ENCODE measurements at places on chromosomes 11 and 22.
A peak's percentile ranks its signal among the peaks of the same experiment; 100 is the strongest.

DNA sequence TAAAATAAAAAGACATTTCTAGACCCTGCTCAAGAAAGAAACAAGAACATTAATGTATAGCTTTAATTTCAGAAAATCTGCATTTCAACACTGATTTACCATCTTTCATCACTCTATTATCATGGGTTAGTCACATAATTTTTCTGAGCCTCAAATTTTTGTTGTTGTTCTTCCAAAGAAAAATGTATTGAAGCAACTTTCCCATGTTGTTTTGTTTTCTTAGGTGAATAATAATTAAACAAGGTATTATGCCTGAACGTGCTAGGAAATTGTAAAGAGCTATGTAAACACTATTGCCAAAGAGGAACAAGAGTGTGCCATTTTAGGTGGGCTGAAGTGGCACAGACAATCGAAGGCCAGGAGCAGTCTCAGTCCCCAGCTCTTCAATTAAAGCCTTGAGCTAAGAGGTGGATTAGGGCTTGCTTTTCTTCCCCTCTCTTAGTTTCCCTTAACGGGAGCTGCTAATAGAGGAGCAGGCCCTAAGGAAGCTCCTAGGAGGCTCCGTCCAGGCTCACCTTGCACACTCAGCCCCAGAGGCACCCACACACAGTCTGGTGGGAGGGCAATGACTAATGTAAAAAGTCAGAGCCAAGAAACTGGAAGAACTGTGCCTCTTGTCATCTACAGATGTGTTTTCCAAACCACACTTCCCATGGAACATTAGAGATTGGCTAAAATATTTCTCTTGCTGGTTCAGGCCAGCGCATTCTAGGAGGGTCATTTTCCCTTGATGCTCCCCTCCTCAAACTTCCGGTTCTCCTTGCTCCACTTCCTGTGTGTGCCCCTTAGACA, 8.8 kb upstream of the UBASH3B start:
- no peak for DNase-seq

DNA sequence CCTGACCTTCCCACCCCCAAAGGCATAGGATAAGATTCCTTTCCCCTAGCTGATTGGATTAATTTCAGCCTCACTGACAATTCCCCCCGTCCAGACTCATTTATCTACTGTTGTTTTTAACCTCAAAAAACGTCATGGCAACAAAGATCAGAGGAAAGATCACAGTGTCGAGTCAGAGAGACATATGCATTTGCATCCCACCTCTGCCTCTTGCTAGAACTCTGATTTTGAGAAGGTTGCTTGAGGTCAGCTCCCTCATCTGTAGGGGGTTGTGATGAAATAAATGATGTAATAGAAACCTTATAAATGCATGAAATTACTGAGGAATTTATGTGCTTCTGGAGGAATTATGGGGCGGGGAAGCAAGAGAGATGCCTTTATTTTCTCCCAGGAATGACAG, 53.3 kb upstream of the SYN3 start:
- no peak for DNase-seq

GRCh38 chr11:35518766-35519165, 6.7 kb downstream of the PAMR1 start:
- no peak for DNase-seq

GRCh38 chr11:3184732-3185347, 19.7 kb upstream of the OSBPL5 start:
- no peak for DNase-seq

DNA sequence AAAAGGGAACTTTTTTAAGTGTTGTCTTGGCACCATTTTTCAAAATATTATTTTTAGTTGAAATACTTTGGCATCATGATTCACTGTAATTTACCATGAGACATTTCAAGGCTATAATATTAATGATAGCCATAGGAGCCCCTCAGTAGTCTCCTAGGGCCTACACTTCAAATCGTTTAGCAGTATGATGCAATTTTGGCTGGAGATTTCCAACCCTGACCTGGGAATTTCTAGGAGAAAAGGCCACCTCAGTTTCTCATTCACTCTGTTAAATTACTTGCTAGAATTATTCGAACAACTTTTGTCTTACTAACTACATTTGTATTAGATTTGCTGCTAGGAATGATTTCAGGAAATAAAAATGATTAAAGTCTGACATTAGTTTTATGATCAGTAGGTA, 1610.9 kb upstream of the RAG2 start:
- no peak for DNase-seq

- peak; percentile 56 for DNase-seq
Measured at GRCh38 chr11:96055706-96056387, 131.9 kb upstream of the MTMR2 start.

GRCh38 chr11:118524757-118525470, 2.4 kb upstream of the TTC36 start:
- DNase-seq = no peak

GRCh38 chr11:6927030-6927617, 898 bp downstream of the ZNF215 start:
- no peak for DNase-seq

GRCh38 chr22:30390974-30391691, 3.9 kb upstream of the RNF215 start:
- DNase-seq = peak; percentile 90

GRCh38 chr11:88206751-88207150, 31.5 kb upstream of the RAB38 start:
- DNase-seq = no peak

DNA sequence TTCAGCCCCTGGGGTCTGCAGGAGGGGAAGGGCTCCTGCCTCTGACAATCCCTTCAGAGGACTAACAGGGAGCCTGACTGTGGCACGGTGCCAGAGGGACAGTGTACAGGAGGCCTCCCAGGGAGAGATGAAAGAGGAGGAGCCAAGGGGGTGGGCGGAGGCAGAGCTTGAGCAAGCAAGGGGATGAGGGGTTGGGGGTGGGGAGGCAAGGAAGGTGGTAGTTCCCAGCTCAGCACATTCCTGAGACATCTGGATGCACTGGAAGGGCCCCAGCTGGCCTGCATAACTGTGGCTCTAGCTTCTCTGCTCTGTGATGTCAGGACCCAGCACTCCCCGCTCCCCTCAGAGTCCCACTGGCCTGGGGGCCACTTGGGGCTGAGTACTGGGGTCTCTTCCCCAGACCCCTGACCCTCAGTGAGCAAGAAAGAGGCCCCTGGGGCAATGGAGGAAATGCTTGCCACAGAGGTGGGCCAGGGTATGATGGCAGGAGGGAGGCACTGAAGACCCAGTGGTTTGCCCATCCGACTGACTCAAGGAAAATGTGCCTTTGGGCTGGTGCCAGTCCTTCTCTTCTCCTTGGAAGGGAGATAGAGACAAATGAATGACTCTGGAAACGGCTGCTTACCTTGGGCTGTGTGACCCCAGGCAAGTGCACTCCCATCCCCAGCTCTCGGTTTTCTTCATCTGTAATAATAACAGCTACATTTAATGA, 13.3 kb downstream of the CREB3L1 start:
- DNase-seq = no peak

DNA sequence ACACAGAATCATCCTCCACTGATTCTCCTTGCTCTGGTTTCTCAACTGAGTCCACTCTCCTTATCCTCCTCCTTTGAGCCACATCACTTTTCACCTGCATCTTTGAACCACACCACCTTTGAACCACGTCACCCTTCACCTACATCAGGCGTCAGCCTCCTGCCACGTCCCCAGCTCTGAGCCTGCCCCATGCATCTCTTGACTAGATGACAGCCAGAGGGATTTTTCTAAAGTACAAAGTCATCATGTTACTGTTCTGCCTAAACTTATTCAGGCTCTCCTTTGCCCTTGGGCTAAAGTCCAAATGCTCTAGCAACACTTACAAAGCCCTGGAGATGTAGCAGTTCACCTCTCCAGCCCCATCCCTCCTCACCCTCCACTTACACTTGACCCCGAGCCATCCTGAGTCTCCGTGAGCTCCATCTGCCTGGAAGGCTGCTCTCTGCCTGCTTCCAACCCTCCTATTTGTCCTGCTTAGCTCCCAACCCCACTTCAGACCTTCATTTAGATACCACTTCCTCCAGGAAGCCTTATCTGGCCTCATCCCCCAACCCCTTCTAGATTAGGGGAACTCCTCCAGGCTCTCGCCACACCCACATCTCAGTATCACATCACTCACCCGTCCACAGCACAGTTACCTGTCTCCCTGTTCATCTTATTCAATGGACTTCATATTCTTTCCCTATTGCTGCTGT, 3.7 kb upstream of the MS4A10 start:
- DNase-seq = no peak

DNA sequence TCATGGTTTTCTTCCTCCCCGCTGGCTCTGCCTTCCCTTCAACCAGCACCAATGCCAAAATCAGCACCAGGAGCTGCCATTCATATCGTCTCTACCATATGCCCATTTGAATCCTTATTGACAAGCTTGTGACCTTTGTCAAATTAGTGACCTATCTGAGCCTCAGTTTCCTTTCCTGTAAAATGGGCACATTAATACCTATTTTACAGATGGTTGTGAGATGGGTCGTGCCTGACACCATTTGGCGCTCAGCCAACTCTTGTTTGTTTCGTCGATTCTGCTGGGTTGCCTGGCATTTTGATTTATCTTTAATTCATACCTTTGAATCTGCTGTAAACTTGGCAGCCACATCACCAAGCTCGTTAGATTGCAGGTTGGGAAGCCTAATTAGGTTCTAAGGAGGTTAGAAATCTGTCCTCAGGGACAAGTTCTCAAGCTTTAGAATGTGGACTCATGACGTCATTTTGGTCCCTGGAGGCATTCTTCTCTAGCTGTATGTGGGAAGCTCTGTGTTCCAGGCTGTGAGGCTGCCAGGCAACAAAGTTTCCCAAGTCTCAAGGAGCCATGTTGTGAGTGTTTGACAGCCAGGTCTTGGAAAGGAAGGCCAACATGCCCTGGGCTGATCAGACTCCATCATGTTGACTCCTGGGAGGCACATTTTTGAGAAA, 61.0 kb downstream of the RPS6KA4 start:
- DNase-seq = no peak

GRCh38 chr22:47561115-47561675, 798.7 kb downstream of the TBC1D22A start:
- no peak for DNase-seq

Data from activated CD8-positive, alpha-beta T cell treated with anti-CD3 and anti-CD28 coated beads for 36 hours (primary cell).